ENCODE measurements at places on chromosomes 12 and 14. TPM values are rescaled to one million over a fixed set of nuclear protein-coding genes. Genes with fewer than 3 reads are reported as not detected.

The KRT75 gene
- not detected for total RNA-seq

DNA sequence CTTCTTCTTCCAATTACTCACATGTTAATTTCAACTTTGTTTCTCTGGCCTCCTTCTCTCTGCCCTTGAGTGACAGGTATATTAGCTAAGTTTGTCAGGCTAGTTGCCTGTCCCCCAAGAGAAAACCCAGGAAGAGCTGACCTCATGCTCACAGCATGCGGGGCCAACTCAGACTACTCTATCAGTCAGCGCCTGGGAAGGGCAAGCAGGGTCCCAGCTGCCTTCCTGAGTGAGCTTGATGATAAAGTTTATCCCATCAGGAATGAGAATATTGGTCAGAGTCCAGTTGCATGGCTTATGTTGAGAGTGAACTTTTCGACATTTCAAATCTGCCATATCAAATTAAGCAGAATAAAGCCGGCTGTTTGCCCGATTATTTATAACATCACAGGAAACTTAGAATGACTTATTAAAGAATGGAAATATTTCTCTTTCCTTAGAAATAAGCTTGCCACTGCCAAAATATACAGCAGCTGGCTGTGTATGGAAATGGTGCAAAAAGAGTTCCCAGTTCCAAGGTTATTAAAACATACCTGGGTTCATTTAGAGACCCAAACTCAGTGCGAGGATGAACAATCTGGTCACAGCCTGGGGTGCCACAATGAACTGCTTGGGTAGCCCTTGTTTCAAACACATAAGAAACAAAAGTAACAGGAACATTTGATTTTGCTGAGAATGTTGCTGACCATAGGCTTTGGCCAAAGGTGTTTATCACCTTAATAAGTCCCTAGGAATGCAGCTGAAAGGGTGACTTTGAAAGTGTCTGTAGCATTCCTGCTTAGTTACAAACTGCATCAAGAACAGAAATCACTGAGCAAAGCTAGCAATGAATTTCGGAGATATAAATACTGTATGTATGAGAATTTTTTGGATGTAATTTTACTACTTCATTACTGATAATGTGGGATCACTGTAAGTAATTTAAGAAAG lies 1553.8 kb upstream of the FLRT2 start:
- no peak for DNase-seq

GRCh38 chr14:104367866-104368750 lies 211.5 kb upstream of the C14orf180 start:
- no peak for DNase-seq

The CDK17 gene
- 42.1 TPM for total RNA-seq

DNA sequence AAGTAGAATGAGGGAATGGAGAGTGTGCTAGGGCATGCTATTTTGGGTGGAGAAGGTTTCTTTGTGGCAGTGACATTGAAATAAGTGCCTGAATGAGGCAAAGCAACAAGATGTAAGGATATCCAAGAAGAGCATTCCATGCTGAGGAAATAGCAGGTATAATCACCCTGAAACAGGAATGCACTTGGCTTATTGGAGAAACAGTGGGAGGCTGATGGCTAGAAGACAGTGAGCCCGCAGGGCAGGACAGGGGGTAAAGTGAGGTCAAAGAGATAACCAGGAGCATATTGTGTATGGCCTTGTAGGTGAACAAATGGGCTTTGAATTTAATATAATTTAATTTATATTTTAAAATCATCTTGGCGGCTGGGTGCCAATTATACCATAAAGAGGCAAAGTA lies 877.0 kb downstream of the DIO2 start:
- DNase-seq, result no peak

DNA sequence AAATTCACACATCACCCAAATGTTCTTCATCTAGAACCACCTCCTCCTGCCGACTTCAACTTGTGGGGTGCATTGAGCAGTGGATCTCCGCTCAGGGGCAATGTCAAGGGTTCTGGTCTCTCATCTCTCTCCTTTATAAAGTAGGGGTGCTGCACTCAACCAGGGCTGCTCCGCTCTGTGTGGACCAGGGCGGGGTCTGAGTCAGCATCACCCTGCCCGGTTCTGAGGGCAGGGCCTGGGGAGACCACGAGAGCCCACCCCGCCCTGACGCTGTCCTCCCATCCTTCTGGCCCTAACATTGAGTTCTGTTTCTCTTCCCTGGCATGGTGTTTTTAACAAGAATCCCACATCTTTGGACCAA lies 311.6 kb upstream of the DIO3 start:
- no peak for DNase-seq

DNA sequence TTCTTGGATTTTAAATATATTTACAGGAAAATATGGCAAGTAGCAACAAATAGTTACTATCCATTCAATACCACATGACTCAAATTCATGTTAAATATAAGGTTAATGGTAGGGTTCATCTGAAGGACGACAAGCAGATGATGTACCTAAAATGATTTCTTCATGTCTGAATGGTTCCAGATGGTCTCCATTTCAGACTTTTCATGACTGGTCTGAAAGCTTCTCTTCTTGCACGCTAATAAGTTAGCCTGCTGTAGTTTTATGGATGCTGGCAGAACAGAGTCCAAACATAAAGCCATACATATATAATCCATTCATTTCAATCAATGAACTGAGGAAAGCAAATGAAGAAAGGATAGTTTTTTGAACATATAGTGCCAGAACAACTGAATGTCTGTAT lies 257.0 kb upstream of the MGAT4C start:
- DNase-seq, result no peak

The DHRS4L2 gene
- total RNA-seq, result 18.6 TPM

DNA sequence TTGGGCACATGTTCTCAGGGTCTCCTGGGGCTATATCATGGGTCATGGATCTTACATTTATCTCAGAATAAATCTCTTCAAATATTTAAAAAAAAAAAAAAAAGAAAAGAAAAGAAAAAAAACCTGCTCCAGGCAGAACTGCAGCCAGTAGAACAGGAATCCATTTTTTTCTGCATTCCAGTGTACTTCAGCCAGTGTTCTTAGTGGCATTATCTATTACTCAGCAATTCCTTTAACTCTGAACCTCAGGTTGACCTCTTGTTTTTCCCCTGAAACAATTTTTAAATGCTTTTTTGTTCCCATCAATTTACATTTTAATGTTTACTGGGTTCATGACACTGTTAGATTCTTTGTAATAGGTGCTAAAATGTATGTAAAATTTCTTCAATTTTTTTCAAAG lies 66.7 kb upstream of the STXBP6 start:
- DNase-seq, result no peak

DNA sequence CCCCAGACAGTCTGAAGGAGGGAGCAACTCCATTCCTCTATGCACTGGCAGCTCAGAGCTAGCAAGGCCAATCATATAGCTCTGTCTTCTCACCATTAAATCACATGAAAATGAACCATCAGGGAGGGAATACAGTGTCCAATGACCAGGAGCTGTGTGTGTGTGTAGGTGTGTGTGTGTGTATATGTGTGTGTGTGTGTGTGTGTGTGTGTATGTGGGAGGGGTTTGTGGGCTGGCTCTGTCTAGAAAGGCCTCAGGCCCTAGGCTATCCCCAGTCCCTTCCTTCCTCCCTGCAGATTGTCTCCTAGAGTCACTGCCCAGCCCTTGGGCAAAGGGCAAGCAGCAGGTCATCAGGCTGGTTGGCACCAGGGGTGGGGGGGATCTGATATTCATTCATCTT lies 5.7 kb upstream of the SUSD6 start:
- DNase-seq, result no peak

DNA sequence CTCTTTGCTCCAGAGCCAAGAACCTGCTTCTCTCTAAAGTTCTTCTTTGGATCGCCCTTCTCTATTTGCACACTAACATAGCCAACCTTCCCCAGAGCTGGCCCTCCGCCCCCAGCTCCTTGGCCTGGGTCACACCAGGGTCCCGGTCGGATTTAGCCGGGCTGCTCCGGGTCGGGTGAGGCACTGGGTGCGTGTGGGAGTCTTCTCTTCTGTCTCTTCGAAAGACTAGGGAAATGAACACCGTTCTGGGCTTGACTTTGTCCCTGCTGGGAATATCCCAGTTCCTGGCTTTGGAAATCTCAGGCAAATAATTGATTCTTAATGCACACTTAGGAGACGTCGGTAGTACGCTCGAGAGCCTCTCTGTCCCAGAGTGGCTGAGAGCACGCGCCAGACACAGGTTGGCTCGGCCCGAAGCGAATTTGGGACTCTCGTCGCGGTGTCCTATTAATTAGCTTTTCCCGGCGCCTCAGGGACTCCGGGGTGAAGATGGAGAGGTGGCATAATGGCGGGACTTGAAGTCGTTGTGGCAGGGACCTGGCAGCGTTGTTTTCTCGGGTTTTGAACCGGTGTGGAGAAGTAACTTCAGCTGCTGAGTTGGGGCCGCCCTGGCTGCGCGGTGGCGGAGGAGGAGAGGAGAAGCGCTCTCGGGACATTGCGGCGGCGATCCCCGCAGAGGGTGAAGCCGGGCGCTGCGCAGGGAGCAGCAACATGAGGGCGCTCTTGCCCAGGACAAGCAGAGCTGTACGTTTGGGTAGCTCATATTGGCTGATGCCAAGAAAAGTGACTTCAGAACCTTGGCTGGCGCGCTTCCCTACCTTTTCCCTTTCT lies 7.5 kb downstream of the FOXG1 start:
- no peak for DNase-seq

GRCh38 chr12:26918321-26919215 lies 19.2 kb downstream of the INTS13 start:
- DNase-seq, result no peak

The EGLN3 gene
- total RNA-seq, result not detected

- no peak for DNase-seq
Observed at GRCh38 chr12:25251769-25252168, 1.0 kb upstream of the KRAS start.

GRCh38 chr12:115697340-115697739 lies 580.2 kb downstream of the MED13L start:
- no peak for DNase-seq

DNA sequence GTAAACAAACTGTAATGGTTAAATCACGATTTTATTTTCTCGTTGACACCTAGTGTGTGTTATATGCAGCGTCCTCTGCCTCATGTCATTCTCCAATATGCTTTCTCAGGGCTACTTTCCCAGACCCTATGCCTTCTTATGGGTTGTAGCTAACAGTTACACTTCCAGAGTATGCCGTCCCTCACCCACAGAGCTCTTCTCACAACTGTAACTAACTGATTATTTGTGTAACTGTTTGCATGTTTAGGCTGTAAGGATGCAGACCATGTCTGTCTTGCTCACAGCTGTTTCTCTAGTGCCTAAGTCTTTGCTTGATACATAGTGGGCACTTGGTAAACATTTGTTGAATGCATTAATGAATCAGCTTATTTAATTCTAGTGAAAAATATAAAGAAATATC lies 417.5 kb downstream of the ZFP36L1 start:
- DNase-seq, result no peak

- no peak for DNase-seq
Observed at GRCh38 chr12:124110372-124110883, 137.4 kb downstream of the ZNF664 start.

- DNase-seq, result no peak
Observed at GRCh38 chr14:20560961-20561360, at the start of gene RNASE9. Gene RNASE9 (minus strand): TSS chr14:20561047.

The RD3L gene
- not detected for total RNA-seq

DNA sequence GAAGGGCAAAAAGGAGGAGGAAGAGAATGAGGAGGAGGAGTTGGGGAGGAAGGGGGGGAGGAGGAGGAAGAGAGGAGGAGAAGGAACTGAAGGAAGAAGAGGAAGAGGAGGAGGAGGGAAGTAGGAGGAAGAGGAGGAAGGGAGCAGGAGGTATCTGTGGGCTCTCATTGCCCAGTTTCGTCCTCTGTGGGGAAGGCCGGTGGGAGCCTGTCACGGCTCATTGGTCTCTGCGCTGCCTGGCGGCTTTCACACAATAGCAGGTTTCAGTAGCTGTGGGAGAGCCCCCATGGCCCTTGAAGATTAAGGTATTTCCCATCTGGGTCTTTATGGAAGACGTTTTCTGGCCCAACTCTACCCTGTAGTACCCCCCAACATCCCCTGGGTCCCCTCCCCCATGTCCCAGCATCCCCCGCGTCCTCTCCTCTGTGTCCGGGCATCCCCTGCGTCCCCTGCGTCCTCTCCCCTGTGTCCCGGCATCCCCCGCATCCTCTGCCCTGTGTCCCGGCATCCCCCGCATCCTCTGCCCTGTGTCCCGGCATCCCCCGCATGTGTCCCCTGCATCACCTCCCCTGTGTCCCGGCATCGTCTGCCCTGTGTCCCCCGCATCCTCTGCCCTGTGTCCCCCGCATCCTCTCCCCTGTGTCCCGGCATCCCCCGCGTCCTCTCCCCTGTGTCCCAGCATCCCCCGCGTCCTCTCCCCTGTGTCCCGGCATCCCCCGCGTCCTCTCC lies 278.2 kb upstream of the SFSWAP start:
- peak; percentile 33 for DNase-seq

The DHH gene
- total RNA-seq, result 0.31 TPM

GRCh38 chr12:88314706-88315105 lies 172.6 kb downstream of the TMTC3 start:
- no peak for DNase-seq

- DNase-seq, result no peak
Observed at GRCh38 chr12:93442411-93443340, 929 bp upstream of the UBE2N start.

The C12orf54 gene
- total RNA-seq, result not detected

The SLC38A1 gene
- total RNA-seq, result 165 TPM

The KCNJ8 gene
- total RNA-seq, result not detected

GRCh38 chr12:11486623-11487444 lies 91.5 kb upstream of the PRB2 start:
- peak; percentile 92 for DNase-seq

The KRT4 gene
- total RNA-seq, result not detected

DNA sequence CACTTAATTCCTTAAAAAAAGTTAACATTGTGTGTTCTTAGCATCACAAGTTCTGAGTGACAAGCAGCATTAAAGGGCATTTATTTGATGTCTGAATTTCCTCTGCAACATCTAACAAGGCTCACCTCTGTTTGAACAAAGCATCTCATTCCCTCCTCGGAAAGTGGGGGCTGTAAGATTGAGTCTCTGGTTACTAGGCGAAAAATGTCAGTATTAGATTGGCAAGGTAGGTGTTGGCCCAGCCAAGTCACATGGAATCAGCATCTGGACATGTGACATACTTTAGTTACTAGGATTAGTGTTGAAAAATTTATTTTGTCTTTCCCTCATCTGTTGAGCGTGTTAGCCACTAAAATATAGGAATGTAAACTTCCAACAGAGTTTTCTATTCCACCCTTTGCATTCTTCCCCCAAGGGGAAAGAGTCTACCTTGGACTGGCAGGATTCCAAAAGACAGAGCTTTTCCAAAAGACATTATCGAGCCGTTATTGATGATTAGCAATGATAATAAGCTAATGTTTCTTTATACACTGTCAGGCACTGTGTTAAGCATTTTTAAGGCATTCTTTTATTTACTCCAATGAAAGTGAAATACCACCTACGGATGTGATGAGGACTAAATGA lies 194.9 kb upstream of the BTG1 start:
- DNase-seq, result no peak

The DYNLL1 gene
- 321 TPM for total RNA-seq

The TEAD4 gene
- total RNA-seq, result not detected

All from OCI-LY7 (cell line).